ENCODE measurements at places on chromosomes 6 and 20.

- DNase-seq = no peak
Measured at GRCh38 chr6:46329568-46329967, 158.8 kb upstream of the ENPP5 start.

- no peak for DNase-seq
Measured at GRCh38 chr6:91486200-91486599, 899.3 kb upstream of the MAP3K7 start.

DNA sequence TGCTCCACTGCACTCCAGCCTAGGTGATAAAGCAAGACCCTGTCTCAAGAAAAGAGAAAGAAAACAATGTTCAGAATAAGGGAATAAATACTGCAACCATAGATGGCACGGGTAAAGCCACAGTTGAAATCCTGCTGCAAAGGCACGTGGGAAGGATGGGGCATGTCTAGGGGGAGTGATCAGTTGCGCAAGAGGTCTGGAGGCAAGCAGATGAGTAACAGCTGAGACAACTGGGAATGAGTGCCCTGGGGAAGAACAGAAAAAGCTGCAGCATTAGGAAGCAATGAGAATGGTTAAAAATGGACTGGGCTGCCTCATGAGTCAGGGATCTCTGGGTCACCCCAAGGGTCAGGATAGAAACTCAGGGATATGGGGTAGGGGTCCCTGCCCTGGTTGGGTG lies 96.3 kb downstream of the GMPR start:
- DNase-seq = no peak

GRCh38 chr6:44868335-44868668 lies 459.8 kb upstream of the RUNX2 start:
- no peak for DNase-seq

GRCh38 chr6:154932515-154933027 lies 62.5 kb upstream of the TIAM2 start:
- DNase-seq = no peak

DNA sequence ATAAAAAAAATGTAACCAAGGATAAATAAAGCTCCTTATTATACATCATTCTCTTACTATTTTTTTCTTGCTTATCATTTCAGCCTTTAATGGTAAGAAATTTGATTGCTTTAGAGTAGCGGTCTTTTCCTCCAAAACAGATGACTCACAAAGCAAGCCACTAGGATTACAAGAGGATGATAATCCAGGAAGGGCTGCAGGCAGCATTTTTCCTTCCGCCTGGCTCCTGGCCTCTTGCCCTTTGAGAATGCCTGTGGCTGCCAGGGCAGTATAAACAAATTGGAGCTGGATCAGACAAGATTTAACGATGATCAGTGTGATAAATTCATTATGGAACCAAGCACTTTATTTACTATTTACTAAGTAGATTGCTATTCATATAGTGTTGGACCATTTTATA lies 9.7 kb upstream of the FBXL4 start:
- DNase-seq = no peak

DNA sequence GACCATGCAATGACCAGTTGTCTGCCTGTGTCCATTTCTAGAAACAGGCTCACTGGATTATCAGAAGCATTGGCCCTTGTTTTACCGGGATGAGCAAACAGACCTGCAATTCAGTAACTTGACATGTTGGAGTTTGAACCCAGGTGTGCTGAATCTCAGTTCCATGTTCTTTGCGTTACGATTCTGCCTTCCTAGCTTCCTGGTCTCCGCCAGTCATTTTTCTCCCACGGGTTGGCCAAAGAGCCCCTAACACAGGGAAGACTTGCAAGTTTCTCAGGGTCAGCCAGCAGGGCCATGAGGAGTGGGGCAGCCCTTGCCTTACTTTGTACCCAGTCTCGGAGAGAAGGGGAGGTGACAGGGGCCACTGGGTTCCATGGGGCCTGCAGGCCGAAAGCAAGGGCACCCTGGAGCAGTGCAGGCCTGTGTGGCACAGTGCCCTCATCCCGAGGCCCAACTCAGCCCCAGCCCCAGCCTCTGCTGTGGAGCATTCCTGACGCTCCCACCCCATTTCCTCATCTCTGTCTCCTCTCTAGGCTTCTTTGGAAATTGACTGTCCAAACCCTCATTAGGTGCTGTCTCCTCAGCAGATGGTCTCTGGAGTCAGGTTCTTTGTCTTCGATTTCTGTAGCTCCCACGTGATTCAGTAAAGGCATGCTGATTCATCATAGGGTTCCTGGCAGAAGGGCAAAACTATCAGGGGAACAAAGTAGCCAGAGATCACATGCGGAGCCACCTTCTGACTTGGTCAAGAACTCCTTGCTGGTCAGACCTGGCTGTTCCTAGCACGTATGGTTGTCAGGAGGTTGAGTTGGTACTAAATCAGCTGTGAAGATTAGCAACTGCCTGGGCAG lies 23.6 kb downstream of the CDS2 start:
- DNase-seq = no peak

DNA sequence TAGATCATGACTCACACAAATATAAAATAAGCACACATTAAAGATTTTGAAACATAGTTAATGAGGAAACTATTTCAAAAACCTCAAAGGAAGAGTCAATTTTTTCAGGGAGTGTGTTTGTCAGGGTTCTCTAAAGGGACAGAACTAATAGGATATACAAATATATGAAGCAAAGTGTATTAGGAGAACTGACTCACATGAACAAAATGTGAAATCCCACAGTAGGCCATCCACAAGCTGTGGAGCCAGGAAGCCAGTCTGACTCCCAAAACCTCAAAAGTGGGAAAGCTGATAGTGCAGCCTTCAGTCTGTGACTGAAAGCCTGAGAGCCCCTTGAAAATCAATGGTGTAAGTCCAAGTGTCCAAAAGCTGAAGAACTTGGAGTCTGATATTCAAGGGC lies 898.0 kb upstream of the EYS start:
- DNase-seq = no peak

GRCh38 chr6:129353067-129353466 lies 356.9 kb downstream of the ARHGAP18 start:
- DNase-seq = no peak

DNA sequence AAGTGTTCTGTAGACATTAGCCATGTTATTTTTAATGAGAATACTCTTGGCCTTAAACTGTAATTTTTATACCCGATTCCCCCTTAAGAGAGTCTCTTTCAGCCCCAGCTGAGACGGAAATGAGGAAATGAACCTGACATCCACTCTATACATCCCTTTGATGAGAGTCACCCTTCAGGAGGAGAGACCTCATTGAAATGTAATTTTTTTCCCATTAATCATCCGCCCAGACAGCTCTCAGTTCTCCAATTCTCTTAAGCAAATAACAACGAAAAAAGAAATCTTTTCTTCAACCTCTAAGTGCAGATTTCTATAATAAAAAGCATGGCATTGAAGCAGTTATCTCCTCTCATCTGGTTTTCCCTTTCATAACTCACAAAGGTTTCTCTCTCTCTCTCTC lies 243.8 kb upstream of the PMEPA1 start:
- DNase-seq = no peak
